ENCODE measurements at places on chromosomes 12 and 14.

GRCh38 chr12:49451468-49452259 lies 84.4 kb downstream of the SPATS2 start:
- no peak for DNase-seq

DNA sequence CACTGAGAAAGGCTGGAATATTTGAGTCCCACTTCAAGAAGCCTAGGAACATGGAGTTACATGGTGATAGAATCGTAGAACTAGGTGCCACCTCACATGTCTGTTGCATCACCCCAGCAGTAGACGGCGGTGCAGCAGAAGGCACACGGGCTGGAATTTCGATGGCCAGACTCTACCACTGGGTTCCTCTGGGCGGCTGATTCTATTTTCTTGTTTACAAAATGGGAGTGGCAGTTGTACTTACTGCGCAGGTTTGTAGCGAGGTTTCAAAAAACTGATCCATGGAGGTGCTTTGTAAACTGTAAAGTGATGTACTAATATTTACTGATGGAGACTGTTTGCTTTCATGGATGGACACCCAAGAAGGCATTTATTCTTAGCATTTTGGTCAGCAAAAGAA lies 45.7 kb downstream of the WDR20 start:
- no peak for DNase-seq

GRCh38 chr12:105357162-105357691 lies 26.7 kb downstream of the C12orf75 start:
- no peak for DNase-seq

- no peak for DNase-seq
Observed at GRCh38 chr12:92049403-92049802, 96.2 kb downstream of the BTG1 start.

DNA sequence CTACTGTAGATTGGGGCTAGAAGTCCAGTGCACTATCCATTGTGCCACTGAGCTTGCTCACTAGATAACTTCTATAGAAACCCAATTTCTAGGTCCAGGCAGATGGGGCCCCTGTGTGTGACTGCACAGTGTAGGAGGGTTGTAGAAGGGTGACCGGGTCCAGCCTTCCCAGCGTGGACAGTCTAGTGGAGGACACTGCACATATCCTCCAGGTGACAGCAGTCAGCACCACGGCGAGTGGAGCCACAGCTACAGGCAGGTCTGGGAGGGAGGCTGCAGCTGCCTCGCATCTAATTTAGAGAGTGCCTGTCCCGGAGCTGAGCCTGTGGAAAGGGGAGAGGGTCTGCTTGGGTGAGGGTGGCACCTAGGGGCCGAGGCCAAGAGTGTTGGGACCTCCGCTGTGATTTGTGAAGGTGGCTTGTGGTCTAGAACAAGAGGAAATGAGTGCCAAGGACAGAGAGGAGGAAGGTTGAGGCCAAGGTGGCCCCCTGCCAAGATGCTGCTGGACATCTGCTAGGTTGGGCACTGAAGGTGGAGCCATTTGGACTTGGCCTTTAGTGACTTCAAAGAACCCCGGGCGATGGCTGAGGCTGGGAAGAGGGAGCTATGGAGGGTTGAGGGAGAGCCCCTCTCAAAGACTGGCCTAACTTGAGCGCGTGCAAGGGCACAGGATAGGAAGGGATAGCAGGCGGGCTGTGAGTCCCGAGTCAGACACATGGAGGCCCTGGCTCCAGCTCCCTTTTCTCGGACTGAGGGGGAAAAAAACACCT lies 46.0 kb upstream of the TRAF3 start:
- DNase-seq, result no peak

- DNase-seq, result no peak
Observed at GRCh38 chr12:8699714-8700113, 1.9 kb downstream of the RIMKLB start.

GRCh38 chr12:106585521-106586277 lies 2.9 kb downstream of the RFX4 start:
- DNase-seq, result no peak

DNA sequence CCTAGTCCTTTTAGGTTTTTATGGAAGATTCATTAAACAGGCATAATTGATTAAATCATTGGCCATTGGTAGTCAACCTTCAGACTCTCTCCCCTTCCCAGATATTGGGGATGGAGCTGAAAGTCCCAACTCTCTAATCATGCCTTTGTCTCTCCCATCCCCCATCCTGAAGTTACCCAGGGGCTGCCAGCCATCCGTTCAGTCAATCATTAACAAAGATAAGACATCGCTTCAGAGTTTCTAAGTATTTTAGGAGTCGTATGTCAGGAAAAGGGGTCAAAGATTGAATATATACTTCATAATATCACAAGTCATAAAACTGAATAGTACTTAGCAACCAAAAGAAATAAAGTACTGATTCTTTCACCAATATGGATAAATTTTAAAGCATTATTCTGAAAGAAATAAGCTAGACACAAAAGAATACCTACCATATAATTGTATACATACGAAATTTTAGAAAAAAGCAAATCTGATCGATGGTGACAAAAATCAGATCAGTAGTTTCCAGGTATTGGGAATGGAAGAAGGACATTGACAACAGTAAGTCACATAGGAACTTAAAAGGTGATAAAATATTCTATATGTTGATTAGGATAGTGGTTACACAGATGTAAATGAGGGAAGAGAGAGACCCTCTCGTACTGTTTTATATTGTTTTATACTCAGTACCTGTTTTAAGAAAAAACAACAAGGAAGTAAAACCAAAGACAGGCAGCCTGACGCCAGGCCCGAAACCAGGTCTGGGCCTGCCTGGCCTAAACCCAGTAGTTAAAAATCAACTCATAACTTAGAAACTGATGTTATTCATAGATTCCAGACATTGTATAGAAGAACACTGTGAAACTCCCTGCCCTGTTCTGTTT lies 414.4 kb downstream of the DAD1 start:
- DNase-seq, result no peak

- no peak for DNase-seq
Observed at GRCh38 chr12:101551362-101552114, 43.2 kb upstream of the MYBPC1 start.

GRCh38 chr12:56991319-56992246 lies 14.8 kb downstream of the ZBTB39 start:
- no peak for DNase-seq

- no peak for DNase-seq
Observed at GRCh38 chr12:122951979-122952892, 14.0 kb downstream of the ABCB9 start.

- DNase-seq, result no peak
Observed at GRCh38 chr14:32512813-32513212, 183.7 kb downstream of the AKAP6 start.

DNA sequence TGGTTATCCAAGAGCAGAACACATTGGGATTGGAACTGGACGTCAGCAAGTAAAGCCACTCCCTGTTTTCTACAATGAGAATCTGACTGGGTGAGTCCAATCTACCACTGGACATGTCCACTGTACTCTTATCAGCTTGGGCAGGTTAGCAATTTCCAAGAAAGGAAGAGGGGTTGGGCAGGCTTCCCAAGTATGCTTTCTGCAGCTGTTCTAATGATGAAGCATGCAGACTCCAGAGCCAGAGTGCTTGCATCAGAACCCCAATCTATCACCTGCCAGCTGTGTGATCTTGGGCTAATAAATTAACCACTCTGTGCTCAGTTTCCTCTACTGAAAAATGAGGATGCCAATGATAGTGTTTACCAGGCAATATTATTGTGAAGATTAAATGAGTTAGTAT lies 92.0 kb downstream of the EMP1 start:
- DNase-seq, result no peak

GRCh38 chr14:49315570-49315969 lies 270.6 kb downstream of the RPS29 start:
- DNase-seq, result no peak

Data from NCI-H524 treated with DMSO at 0.1 percent for 48 hours (cell line).